ENCODE measurements at places on chromosomes 2 and 18.

GRCh38 chr18:59056706-59057492 lies 82.8 kb upstream of the SEC11C start:
- peak; percentile 28 for DNase-seq

- no peak for DNase-seq
Measured at GRCh38 chr18:23669804-23670405, 7.2 kb upstream of the ANKRD29 start.

DNA sequence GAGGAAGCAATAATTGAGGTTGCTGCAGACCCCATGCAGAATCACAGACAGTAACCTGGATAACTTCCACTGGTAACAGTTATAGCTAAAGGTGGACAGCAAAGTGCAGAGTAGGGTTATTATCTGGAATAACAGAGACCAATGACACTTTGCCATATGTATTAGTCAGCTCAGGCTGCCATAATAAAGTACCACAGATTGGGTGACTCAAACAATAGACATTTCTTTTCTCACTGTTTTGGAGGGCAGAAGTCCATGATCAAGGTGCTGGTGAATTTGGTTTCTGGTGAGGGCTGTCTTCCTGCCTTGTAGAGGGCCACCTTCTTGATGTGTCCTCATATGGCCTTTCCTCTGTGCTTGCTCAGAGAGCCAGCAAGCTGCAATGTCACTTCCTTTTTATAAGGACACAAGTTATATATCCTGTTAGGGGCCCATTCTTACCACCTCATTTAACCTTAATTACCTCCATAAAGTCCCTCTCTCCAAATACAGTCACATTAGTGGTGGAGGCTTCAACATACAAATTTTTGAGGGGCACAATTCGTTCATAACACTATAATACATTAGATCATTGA lies 191.0 kb upstream of the LRP1B start:
- DNase-seq, result peak; percentile 35

GRCh38 chr2:188659656-188660406 lies 314.3 kb upstream of the COL3A1 start:
- DNase-seq, result peak; percentile 83

- no peak for DNase-seq
Measured at GRCh38 chr2:38232454-38232853, 144.6 kb downstream of the ATL2 start.

DNA sequence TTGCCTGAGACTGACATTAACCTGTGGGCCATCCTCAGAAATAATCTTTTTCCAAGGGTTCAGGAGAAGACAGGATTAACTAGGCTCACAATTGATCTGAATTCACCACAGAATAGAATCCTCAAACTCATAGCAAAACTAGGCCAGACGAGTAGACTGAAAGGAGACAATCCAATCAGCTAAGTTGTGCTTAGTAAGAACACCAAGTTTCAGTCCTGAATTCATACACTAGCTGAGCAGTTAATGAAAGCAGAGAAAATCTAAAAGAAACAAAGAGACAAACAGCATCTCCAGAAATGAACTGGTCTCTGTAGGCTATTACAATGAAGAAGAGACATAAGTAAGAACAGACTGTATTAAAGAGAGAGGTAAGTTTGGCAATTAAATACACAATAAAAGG lies 89.5 kb downstream of the GORASP2 start:
- DNase-seq, result no peak

DNA sequence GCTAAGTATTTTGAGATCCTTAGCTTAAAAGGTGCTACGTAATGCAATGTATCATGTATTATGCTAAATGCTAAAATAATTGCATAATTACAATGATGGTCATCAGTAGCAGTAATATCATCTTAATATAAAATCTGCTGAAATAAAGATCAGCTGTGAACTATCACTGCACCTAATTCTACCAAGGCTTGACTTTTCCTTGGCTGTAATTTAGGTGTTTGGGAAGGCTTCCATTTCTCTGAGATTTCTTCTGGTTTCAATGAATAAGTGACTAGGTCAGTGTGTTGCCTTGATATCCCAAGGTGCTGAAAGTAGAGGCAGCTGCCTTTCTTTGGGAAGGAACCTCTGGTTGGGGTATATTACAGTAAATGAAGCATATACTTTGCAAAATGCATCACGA lies 376.1 kb downstream of the STK39 start:
- DNase-seq, result no peak

DNA sequence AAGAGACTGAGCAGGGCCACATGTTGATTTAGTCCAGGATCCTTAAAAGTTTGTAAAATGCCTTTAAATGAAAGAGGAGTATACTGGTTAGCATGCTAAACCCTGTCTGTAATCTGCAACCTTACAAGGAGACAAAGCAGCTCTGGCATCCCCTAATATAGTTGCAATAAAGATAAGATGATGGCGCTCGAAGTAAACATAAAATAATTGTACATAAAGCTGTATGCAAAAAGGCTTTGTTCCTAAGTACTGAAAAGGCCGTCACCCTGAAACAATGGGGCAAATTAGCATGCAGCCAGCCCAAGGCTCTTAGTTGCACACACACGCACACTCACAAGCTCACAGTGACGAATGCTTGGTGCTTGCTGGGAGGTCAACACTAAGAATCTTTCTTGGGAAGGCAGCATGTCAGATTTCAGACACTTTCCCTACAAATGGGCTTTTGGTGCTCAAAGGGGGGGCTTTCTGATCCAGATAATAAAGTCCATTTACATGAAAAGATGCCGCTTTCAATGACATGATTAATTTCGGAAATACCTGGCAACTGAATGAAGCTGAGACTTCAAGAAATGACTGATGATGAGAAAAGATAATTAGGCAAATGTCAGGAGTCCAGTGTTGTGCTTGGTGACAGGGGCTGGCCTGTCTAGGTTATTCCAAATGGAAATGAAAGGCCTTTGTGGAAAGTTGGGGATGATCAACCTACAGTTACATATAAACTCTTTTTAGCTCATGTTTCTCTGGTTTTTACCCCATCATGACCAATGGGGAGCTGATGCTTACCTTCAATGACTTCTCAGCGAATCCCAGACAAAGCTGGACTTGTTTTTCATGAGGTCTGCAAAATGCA lies 370.3 kb downstream of the MEIS1 start:
- no peak for DNase-seq

GRCh38 chr2:127566576-127566975 lies 31.1 kb downstream of the MYO7B start:
- DNase-seq, result no peak

DNA sequence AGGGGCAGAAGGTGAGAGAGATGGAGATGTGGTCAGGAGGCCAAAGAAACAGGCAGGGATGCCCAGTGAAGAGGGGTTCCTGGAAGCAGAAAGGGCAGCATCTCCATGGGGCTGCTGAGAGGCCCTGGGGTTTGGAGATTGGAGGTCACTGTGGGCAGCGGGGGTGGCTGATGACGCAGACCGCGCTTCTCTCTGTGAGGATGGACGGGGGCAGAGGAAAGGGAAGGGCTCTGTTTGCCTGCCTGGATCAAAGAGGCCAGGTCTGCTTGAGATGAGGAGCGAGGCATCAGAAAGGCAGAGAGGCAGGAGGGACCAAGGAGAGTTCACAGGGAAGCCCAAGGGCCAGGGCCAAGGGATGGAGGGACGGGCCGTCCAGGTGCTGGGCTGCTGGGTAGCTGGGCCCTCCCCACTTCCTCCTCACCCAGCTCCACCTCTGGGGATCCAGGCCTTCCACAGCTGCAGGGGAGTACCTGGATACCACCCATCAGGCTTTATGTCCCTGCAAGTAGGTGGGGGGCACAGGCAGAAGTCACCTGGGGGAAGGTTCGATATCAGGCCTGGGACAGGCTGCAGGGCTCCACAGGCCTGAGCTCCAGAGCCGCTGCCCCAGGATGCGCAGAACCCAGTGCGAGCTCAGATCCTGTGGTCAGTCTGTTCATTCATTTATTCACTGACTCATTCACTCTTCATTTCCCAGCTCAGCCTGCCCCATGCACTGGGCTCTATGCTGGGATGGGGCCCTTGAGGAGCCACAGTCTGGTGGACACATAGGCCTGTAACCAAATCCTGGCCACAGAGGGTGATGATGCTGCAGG lies 30.6 kb downstream of the ADRA2B start:
- DNase-seq, result no peak

- DNase-seq, result no peak
Measured at GRCh38 chr2:197452754-197453122, 614 bp upstream of the COQ10B start.

DNA sequence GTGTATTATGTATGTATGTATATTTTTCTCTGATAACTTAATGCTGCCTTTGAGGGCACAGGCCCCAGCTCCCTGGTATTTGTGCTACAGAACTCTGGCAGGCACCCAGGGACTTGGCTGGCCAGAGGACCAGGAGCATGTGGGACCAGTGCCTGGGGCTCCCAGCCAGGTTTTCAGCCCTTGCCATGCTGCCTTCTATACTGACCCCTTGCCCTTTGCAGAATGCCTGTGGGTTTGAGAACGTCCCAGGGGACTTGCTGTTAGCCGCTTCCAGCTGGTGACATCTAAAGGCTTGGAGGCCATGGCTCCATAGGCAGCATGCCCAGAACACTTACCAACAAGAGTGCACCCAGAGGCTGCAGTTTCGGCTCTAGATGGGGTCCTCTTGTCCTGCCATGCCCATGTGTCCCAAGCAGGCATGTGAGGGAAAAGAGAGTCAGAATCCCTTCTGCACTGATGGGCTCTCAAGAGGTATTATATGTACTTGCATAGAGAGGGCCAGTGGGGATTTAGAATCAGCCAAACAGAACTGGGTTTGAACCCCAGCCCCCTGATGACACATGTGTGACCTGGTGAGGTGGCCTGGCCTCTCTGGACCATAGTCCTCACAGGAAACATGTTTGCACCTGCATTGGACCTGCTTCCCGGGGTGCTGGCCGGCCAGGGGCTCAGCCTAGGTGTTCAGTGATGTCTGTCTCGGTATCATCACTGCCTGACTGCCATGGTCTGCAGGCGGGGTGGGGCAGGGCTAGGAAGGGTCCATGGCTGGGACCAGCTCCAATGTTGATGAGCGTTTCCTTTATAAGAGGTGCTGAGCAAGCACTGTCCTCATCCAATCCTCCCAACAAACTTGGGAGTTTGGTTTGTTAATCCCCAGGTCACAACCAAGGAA lies 119.2 kb upstream of the FHL2 start:
- DNase-seq, result no peak
